Fibroblast of lung (primary cell): ENCODE measurements at places on chromosomes 5 and 9. TPM values are rescaled to one million over a fixed set of nuclear protein-coding genes. Genes with fewer than 3 reads are reported as not detected.

Gene GABRP
- total RNA-seq, result not detected in 2 replicates

Gene PIP5KL1
- total RNA-seq, result 0.77 and 2.5 TPM in 2 replicates

Gene SEMA6A
- 0.17 and 0.26 TPM in 2 replicates for total RNA-seq

Gene MRPS27
- total RNA-seq, result 72.7 and 86.5 TPM in 2 replicates

Gene HAVCR2
- 2.5 and 3.6 TPM in 2 replicates for total RNA-seq

Gene TRIP13
- total RNA-seq, result 2.1 and 7.4 TPM in 2 replicates

Gene TICAM2
- total RNA-seq, result 4.1 and 8.8 TPM in 2 replicates

Gene AGPAT2
- 31.8 and 43.3 TPM in 2 replicates for total RNA-seq

Gene FBP2
- not detected in 2 replicates for total RNA-seq

Gene CHSY3
- total RNA-seq, result 0.99 and 1.3 TPM in 2 replicates

Gene FLT4
- 0.17 and 0.26 TPM in 2 replicates for total RNA-seq

Gene SOWAHA
- total RNA-seq, result 0.17 and 0.26 TPM in 2 replicates

Gene DPYSL3
- total RNA-seq, result 135 and 206 TPM in 2 replicates

Gene ESM1
- 1.5 and 1.8 TPM in 2 replicates for total RNA-seq

Gene UAP1L1
- total RNA-seq, result 15.7 and 21.1 TPM in 2 replicates

Gene FAM153A
- not detected in 2 replicates for total RNA-seq

Gene ACER2
- total RNA-seq, result 2.6 and 4.5 TPM in 2 replicates

Gene COL23A1
- under 0.01 TPM in 1 of 2 replicates, not detected in the other for total RNA-seq

Gene C5orf34
- total RNA-seq, result 2.6 and 4.1 TPM in 2 replicates

Gene PAX5
- not detected in 2 replicates for total RNA-seq

Gene MEIKIN
- total RNA-seq, result under 0.01 TPM in 1 of 2 replicates, not detected in the other
